ENCODE measurements at places on chromosomes 11 and 22.

- no peak for DNase-seq
Measured at GRCh38 chr22:23763954-23764353, 1.2 kb downstream of the C22orf15 start.

DNA sequence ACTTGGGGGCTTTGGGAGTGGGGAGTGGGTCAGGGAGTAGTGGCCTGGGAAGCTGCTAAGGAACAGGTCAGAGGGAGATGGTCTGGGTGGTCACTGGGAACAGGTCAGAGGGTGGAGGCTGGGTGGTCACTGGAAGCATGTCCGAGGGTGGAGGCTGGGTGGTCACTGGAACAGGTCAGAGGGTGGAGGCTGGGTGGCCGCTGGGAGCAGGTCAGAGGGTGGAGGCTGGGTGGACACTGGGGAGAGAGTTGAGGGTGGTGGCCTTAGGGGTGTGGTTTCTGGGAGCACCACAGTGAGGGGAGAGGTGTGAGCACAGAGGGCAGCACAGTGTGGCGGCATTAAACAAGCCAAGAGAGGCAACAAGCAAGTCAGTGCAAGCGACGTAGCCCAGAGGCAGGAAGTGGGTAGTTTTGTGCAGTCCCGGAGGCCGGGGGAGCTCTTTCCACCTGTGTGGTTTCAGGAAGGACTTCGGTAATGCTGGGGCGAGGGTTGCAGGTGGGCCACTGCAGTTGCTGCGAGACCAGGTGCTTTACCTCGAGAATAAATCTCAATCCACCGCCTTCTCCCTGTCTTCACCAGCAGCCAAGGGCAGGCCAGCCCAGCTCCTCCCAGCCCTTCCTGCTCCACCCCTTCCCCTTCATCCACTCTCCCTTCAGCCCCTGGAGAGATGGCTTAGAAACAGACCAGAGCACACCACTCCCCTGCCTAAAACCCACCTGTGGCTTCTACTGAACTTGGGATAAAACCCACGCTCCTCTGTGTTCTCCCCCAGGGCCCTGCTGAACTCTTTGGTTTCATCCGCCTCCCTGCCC, 3.2 kb upstream of the CACNA1I start:
- no peak for DNase-seq

- DNase-seq = peak; percentile 94
Measured at GRCh38 chr22:36467042-36467810, 14.2 kb downstream of the TXN2 start.

GRCh38 chr22:41862160-41862529, 29.2 kb downstream of the SREBF2 start:
- DNase-seq = no peak

DNA sequence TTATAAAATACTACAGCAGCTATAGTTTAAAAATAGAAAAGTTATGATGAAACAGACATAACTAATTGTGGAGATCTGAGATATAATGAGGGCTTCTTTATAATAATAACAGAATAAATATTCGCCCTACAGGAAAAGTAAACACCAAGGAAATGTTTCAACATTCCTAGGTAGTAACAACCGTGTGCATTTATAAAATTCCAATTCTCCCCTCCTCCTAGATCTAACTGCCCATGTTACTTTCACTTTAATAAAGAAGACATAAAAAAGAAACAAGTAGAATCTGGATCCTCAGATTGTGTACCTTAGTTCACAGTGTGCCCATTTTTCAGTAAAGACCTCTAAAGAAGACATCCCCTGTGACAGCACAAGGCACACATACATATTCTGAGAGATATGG, 57.8 kb upstream of the MN1 start:
- DNase-seq = peak; percentile 34

GRCh38 chr11:121385688-121386087, 66.4 kb upstream of the SORL1 start:
- no peak for DNase-seq

GRCh38 chr11:125335106-125335505, 161.0 kb downstream of the FEZ1 start:
- DNase-seq = no peak

GRCh38 chr22:20298110-20298802, 21.6 kb downstream of the DGCR6L start:
- DNase-seq = no peak

- no peak for DNase-seq
Measured at GRCh38 chr11:127616158-127616557, 615.6 kb upstream of the KIRREL3 start.

DNA sequence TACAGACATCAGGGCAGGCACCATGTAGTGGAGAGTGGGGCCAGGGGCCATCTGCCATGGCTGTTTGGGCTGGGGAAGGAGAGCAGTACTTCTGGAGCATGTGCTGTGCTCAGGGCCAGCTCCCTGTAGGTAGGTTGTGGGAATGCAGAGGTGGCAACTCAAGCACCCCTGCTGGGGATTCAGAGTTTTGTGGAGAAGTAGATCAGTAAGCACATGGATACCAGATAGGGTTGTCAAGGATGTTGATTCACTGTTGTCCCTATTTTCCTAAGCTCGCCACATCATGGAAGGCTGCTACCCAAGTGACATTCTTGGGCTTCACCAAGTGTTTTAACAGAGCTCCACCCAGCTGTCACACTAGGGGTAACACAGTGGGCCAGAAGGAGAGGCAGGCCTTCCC, 67.2 kb downstream of the BMAL1 start:
- no peak for DNase-seq

DNA sequence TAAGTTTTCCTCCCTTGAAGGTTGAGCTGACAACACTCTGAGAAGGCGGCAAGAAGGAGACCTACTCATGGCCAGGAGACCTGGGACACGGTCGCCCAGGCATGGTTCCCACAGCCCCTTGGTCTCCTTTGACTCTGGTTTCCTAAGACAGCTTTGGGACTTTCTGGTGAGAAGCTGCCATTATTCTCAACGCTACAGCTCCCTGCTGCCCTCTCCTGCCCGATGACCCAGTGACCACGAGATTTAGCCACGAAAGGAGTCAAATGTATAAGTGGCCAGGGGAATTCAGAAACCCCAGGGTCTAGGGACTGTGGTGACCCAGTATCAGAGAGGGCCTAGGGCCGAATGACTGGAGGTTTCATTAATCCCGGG, 699 bp upstream of the SDF2L1 start:
- peak; percentile 68 for DNase-seq

DNA sequence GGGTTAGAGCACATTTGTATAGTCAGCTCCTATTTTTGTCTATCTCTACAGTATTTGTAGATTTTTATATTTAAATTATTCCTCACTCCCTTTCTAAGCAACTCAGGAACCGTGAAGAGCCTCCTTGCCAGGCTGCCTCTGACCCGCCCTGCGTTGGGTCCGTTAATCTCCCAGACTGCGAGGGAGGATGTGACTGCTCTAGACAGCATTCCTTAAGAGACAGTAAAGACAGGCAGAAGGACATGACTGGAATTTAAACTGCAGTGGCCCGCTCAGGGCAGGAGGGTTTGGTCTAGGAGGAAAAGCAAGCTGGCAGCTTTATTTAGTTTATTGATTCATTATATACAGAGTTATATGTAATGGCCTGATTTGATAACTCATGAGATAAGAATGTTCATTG, 413.7 kb downstream of the TMEM135 start:
- peak; percentile 83 for DNase-seq

DNA sequence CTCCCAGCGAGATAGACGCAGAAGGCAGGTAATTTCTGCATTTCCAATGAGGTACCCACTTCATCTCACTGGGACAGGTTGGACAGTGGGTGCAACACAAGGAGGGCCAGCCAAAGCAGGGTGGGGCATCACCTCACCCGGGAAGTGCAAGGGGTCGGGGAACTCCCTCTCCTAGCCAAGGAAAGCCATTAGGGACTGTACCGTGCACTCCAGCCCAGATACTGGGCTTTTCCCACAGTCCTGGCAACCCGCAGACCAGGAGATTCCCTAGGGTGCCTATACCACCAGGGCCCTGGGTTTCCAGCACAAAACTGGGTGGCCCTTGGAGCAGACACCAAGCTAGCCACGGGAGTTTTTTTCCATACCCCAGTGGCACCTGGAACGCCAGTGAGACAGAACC, 17.2 kb downstream of the TRPC6 start:
- DNase-seq = no peak

DNA sequence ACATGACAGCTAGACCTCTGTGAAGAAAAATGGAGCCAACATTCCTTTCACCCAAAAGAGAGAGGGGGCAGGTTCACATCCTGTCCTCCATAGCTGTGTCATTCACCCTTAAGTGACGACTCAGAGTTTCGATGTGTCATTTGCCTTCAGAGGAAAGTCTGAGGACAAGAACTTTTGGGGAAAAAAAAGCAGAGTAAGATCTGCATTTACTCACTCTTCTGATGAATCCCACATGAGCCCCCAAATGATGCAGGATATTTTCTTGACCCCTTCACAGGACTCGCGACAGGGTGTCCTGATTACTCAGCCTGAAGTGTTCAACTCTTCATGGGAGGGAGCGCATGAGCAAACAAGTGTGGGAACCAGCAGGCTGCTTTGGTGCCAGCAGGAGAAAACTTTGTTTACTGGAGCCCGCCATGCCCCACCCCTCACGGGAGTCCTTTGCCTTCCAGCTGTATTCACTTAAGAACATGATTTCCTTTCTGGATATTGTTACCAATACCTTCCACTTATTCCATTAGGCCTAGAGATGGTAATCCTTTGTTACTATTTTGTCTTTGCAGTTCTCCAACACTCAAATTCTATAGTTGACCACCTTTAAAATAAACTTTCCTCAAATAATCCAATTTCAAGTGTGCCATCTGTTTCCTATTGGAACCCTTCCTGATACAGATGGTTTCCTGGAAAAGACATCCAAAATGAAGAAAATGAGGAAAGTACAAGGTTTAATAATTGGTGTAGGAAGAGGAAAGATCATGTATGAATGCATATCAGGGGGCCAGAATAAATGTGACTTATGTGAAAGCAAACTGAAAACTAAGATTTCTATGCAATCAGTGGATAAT, 729.8 kb downstream of the FAM181B start:
- no peak for DNase-seq

DNA sequence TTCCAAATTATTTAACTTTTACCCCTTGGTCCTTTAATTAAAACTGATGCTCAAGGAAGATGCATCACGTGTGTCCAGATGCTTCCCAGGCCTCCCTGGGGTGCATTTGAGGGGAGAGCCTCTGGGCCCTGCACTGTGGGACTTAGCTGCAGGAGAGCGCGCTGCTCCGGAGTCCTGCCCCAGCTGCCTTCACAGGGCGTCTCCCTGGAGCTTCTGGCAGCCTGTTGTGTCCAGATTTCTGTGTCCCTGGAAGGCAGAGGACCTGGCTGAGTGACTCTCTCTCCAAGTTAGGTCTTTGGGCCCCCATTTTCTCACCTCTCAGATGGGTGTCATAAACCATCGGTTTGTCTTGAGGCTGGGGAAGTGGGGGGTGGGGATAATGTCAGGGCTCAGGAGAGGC, 3.0 kb downstream of the ARHGAP8 start:
- DNase-seq = no peak

GRCh38 chr22:21047035-21047661, 1.4 kb downstream of the LRRC74B start:
- DNase-seq = no peak

- DNase-seq = peak; percentile 69
Measured at GRCh38 chr11:46521961-46522681, 71.7 kb downstream of the AMBRA1 start.

DNA sequence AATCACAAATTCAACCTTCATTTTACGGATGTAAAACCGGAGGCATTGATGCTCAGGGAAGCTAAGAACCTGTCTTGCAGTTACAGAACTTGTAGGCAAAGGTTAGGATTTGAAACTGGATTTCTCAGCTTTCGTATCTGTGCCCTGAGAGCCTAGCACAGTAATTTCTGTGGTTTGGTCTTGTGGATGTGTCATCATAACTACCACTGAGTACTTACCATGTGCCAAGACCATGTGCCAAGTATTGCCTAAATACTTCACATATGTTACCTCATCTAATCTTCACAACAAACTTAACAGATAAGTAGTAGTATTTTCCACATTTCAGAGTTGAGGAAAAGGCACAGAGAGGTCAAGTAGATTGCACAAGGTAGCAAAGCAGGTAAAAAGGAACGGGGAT, 140.7 kb downstream of the NXPE2 start:
- DNase-seq = no peak

DNA sequence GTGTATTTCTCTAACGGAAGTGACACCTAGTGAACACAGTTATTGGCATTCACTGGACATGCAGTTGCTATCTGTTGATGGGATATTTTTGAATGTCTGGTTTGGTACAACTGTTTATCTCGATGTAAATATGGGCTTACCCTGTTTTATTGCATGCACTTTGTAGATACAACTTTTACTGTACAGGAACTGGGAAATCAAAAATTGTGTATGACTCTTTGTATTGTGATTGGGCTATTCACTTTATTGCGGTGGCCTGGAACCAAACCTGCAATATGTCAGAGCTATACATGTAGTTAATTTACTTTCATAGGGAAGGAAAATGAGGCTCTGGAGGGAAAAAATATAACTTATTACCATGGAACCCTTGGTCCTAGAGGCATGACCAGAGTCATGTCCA, 380.7 kb upstream of the KIRREL3 start:
- no peak for DNase-seq

- DNase-seq = no peak
Measured at GRCh38 chr22:37455896-37456295, 28.6 kb upstream of the ELFN2 start.

DNA sequence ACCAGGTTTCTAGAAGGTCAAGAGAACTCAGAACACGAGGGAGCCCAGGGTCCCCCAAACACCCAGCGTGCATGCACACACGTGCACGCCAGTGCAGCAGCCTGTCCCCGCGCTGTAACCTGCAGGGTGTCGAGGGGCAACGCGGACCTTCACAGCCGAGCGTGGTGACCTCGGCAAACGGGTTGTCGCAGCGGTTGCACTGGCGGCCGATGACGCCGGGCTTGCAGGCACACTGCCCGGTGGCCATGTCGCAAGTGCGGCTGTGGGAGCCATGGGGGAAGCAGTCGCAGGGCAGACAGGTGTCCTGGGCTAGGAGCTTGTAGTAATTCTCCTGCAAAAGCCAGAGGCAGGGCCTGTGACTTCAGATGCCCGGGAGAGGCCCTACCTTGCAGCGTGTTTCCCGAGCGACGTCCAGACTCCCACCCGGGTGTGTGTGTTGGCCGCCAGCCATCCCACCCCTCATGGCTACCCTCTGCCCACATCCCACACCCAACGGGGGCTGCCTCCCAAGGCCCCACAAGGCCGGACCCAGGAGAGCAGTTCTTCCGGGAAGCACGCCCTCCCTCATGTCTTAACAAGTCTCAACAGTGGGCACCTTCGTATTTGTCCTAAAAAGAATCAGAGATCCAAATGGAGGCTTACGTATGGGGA, 56.1 kb downstream of the TRMU start:
- no peak for DNase-seq

- no peak for DNase-seq
Measured at GRCh38 chr11:45411228-45411946, 125.2 kb upstream of the SYT13 start.

DNA sequence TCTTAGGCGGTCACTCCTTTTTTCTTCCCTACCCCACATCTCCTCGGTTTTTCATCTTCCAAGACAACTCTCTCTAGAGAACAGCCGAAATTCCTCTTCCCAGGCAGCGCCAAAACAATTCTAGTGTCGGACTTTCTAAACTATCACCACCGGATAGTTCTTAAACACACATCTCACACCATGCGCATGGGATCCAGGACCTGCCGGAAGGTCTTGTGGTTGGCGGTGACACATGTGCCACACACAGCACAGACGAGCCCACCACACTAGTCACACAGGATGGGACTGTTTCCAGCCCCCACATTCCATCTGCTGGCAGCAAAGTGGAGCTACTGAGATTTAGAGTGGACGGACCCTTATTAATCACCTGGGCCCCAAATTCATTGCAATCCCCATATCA, 614.9 kb upstream of the CADM1 start:
- DNase-seq = no peak
